Hepatocyte (in vitro differentiated cells): ENCODE measurements at places on chromosomes 12 and 14.

GRCh38 chr12:93363841-93364297 is 13.9 kb upstream of the NUDT4 start:
- DNase-seq, result no peak

DNA sequence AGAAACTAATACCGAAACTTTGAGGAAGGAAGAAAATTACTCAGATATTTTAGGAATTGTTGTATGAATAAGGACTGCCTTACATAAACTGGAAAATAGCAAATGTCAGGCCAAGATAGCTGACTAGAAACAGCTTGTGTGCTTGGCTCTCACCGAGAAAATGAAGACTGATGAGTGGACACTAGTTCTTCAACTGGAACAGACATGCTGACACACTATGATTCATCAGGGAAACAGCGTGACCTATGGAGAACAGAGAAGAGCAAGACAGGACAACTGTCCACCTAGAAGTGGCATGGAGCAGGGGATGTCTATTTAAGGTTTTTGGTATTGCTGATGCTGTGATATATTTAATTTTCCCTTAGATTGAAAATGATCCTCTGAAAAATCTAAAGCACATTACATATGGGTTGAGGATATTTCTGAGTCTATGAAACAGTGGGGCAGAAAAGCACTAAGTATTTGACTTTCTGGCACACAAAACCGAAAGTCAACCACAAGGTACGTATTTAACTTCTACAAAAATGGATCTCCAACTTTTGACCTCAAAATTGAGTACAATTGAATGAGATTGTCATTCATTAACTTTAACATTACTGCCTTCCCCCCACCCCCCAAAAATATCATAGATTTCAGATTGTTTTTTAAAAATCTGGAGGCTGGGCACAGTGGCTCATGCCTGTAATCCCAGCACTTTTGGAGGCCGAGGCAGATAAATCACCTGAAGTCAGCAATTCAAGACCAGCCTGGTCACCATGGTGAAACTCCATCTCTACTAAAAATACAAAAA is 863.2 kb downstream of the LRFN5 start:
- no peak for DNase-seq

DNA sequence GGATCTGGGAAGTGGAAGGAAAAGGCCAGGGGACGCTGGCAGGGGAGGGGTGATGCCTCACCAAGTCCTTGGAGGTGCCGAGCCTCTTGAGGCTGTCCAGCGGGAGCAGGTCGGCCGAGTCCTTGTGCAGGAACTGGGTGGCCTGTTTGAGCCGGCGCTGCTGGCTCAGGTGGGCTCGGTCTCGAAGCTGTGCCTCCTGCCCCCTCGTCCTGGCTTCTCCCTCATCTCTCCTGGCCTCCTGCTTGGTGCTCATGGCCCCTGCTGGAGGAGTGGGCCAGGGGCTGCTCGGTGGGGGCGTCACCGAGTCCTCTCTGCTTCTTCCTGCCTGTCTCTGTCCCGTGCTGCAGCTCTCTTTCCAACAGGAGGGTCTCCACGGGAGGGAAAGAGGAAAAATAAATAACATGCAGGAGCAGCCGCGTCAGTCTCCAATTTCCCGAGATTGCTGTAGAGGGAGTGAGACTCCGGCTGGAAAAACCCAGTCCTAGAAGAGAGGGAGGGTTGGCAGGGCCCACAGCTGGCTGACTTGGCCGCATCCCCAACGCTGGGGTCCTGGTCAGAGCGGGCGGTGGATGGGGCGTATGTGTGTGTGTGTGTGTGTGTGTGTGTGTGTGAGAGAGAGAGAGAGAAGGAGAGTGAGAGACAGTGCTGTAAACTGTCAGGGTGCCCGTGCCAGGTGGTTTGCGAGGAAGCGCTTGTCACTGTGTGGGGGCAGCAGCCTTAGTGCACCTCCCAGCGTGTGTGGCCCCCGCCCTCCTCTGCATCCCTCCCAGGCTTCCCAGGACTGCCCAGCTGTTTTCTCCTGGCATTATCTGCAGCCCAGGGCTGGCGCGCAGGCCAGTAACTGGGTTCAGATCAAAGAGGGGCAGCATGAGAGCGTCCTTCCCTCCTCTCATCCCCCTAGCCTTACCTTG is at the start of gene NRIP2:
Gene NRIP2 (minus strand): TSS at position 455 of the 911 bp plus-strand sequence. CDS start 52 bp downstream, at position 403.
- DNase-seq, result peak; percentile 80

GRCh38 chr14:45906257-45906656 is 653.3 kb upstream of the MIS18BP1 start:
- DNase-seq, result no peak

DNA sequence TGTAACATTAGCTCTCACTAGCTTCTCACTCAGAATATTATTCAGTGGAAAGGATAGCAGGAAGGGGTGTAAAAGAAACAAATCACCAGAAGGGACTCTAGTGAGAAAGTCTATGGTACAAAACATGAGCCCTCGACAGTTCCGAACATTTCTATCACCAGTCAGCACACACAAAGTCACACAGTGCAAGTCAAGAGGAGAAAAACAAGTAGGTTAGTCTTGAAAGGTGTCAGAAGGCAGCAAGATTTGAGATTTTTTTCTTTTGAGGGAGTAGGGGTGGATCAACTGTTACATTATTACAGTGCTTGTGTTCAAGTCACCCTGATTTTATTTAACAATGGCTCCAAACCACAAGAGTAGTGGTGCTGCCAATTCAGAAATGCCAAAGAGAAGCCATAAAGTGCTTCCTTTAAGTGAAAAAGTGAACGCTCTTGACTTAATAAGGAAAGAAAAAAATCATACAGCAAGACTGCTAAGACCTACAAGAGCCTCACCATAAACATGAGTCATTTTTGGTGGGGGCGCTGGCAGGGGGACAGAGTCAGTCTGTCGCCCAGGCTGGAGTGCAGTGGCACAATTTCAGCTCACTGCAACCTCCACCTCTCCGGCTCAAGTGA is 42.3 kb downstream of the GNS start:
- no peak for DNase-seq

DNA sequence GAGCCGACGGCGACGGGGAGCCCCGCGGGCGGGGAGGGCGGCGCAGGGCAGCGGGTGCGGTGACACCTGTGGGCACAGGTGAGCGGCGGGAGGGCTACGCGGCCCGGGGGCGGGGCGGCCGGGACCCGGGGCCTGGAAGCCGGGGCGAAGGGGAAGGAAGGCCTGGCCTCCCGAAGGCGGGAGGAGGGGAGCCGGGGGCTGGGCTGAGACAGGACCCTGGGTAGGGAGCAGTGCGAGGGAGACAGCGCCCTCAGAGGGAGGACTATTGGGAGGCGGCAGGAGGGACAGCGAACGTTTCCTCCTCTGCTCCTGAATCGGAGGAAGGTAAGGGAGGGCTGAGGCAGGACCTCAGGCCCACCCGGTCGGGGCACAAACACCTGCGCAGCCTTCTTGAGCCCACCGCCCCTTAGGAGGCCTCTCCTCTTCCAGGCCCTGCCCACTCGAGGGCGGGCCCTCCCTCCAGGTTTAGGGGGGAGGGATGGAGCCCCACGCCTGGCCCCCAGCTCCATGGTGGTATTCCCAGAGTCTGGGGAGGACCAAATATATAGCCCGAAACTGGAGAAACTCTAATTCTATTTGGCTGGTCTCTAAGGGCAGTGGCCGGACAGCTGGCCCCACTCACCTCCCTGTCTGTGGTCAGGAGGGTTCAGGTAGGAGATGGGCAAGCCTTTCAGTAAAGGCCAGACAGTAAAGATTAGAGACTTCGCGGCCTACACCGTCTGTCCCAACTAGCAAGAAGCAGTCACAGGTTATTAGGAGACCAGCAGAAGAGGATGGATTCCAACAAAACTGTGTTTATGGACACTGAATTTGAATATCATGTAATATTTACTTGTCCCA is 509 bp downstream of the PLEKHG6 start:
- peak; percentile 63 for DNase-seq

DNA sequence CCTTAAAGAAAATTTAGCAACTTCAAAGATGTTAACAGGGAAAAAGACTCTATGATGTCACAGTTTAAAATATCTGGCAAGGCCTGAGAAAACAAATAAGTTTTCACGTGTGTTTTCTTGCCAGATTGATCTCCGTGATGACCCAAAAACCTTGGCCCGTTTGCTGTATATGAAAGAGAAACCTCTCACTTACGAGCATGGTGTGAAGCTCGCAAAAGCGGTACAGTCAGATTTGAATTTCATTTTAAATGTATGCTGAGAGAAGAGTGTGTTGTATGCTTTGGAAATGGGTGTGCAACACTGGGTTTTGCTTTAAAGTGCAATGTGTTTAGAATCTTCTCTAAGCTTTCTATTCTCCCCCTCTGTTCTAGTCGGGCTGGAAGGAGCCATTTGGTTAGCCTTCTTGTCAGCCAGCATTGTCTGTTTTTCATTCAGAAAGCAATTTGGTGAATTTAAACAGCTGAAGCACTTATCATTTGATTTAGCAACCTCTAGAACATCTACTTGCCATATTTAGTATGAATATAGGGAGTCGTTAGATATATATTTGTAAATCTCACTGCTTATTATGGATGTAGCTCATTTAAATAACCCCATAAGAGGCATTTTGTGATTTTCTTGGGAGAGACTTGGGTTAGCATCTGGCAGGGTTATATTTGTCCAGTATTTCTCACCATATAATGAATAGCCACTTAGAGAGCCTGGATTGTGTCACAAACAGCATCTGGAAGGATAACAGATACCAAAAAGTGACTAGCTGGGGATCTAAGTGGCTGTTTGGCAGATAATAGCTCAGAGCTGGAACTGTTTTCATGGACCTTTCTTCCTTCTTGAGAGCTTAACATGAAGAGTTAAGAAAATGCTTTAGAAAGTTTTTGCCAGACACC is 35.5 kb downstream of the GPHB5 start:
- no peak for DNase-seq
